ENCODE measurements at places on chromosomes 2 and 18.

- no peak for DNase-seq
Measured at GRCh38 chr2:202064171-202064880, 8.7 kb upstream of the KIAA2012 start.

DNA sequence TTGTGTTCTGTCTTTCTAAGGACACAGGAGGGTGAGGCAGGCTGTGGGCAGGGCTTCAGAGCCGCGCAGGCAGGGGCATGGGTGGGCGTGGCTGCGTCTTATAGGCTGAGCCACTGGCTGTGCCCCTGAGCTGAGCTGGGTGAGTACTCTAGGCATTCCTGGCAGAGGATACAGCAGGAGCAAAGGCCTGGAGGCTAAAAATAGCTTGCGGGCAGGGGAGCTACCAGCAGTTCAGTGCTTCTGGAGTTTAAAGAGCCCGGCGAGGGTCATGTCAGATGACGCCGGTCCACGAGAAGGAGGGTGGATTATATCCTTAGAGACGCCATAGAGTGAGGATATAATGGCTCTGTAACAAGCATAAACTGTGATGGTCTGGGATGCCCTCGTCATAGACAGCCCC is 31.5 kb upstream of the PDIA6 start:
- DNase-seq, result peak; percentile 10

DNA sequence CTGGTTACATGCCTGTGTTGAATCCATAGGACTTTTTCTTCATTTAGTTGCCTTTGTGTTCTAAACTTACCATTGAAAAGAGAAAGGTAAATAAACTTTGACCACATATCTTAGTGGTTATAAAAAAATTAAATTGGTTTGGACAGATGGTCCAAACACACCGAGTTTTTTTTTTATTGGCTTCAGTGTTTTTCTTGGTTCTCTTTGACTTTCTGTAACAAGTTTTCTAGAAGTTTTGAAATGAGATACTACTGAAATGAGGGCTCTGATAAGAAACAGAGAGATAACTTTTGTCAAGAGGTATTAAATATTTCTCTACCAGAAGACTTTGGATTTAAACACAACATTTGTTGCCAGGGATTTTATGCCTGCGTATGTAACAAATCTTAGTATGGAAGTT is 20.7 kb downstream of the SPTBN1 start:
- no peak for DNase-seq

GRCh38 chr2:63680455-63680854 is 91.7 kb downstream of the MDH1 start:
- DNase-seq, result no peak

GRCh38 chr18:48785091-48785614 is 165.6 kb downstream of the SMAD7 start:
- no peak for DNase-seq
